ENCODE measurements at places on chromosomes 6 and 20. TPM values are rescaled to one million over a fixed set of nuclear protein-coding genes. Genes with fewer than 3 reads are reported as not detected.

- no peak overlapping the region for H3K4me3 ChIP-seq
- H3K27me3 ChIP-seq: no peaks in the 10 kb centered on the region
- H3K27ac ChIP-seq: no peak overlapping the region
- H3K36me3 ChIP-seq: no peaks in the 10 kb centered on the region
- H3K4me1 ChIP-seq: no peaks in the 10 kb centered on the region
Measured at GRCh38 chr6:74066168-74066871, 370.3 kb downstream of the CD109 start.

DNA sequence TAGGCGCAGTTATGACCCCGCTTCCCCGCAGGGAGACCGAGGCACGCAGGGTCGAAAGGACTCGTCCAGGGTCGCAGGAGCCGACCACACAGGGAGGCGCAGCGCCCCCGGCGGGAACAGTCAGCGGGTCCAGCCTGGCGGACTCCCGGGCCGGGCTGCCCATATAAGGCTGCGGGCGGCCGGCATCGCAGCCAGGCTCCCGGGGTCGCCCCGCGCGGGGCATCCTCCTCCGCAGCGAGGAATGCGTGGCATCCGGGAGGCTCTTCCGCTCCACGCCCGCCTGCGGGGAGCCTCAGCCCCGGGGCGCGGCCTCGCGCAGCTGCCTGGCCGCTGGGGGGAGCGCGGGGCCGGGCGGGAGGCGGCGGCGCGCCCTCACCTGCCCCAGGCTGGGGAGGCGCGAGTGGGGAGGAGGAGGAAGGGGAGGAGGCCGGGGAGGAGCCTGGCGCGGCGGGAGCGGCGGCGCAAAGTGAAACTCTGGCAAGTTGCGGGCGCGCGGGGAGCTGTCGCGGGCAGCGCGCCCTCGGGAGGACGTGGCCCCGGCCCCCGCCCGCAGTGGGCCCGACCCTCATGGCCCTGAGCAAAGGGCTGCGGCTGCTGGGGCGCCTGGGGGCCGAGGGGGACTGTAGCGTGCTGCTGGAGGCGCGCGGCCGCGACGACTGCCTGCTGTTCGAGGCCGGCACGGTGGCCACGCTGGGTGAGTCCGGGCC lies at the start of gene SYNJ2:
Gene SYNJ2, plus strand, starts transcription at position 469 of the 707 bp plus-strand sequence. Its CDS starts 99 bp downstream, at position 568.
- H3K4me1 ChIP-seq: peaks cover 37% of the 10 kb centered on the region
- peaks cover 18% of the 10 kb centered on the region for H3K27me3 ChIP-seq
- DNase-seq: peak; percentile 91
- H3K27ac ChIP-seq: peak within 1 kb of the TSS; percentile 83

DNA sequence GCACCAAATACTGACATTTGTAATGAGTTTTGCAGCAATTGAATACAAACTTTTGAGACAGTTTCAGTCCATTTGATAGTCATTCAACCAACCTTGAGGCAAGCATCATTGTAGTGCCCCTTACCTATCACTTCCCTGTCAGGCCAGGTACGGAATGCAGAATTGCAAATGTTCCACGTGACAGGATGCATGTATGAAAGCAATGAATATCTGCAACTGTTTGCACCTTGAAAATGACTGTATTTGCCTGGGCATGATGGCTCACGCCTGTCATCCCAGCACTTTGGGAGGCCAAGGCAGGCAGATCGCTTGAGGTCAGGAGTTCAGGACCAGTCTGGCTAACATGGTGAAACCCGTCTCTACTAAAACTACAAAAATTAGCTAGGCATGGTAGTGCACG lies 146.0 kb upstream of the SCGN start:
- no peak overlapping the region for H3K4me3 ChIP-seq
- no peak for DNase-seq
- no peaks in the 10 kb centered on the region for H3K27me3 ChIP-seq
- H3K27ac ChIP-seq: no peak overlapping the region
- H3K36me3 ChIP-seq: no peaks in the 10 kb centered on the region

GRCh38 chr6:154932515-154933027 lies 62.5 kb upstream of the TIAM2 start:
- H3K4me1 ChIP-seq: peaks cover 15% of the 10 kb centered on the region
- no peak overlapping the region for H3K4me3 ChIP-seq
- H3K27me3 ChIP-seq: no peaks in the 10 kb centered on the region
- peak; percentile 73 for DNase-seq

GRCh38 chr6:30570740-30571074 lies 535 bp upstream of the ABCF1 start:
- peak overlapping the region; percentile 95 for H3K4me3 ChIP-seq
- H3K36me3 ChIP-seq: 0 out of 2 replicates have a peak, but pooled peaks cover 3% of the 10 kb centered on the region
- peaks cover 6% of the 10 kb centered on the region for H3K27me3 ChIP-seq
- no peak overlapping the region for H3K27ac ChIP-seq
- peaks cover 18% of the 10 kb centered on the region for H3K4me1 ChIP-seq

DNA sequence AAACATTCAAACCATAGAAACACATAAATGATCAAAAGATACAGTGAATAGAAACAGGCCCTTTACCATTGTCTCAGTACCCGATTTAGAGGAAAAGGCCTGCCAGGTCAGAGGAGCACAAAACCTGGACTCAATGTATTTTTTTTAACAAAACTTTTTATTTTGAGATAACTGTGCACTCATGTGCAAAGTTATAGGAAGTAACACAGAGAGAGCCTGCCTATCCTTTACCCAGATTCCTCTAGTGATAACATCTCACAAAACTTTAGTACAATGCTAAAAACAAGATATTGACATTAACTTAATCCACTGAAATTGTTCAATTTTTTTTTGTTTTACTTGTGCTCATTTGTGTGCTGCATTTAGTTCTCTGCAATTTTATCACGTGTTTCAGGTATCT lies 36.8 kb upstream of the SAMD3 start:
- no peaks in the 10 kb centered on the region for H3K36me3 ChIP-seq
- no peak overlapping the region for H3K4me3 ChIP-seq
- no peak overlapping the region for H3K27ac ChIP-seq

- peaks cover 44% of the 10 kb centered on the region for H3K4me1 ChIP-seq
- no peak overlapping the region for H3K27ac ChIP-seq
- H3K36me3 ChIP-seq: no peaks in the 10 kb centered on the region
- peaks cover 91% of the 10 kb centered on the region for H3K27me3 ChIP-seq
Measured at GRCh38 chr6:41427642-41428335, 92.4 kb downstream of the NCR2 start.

DNA sequence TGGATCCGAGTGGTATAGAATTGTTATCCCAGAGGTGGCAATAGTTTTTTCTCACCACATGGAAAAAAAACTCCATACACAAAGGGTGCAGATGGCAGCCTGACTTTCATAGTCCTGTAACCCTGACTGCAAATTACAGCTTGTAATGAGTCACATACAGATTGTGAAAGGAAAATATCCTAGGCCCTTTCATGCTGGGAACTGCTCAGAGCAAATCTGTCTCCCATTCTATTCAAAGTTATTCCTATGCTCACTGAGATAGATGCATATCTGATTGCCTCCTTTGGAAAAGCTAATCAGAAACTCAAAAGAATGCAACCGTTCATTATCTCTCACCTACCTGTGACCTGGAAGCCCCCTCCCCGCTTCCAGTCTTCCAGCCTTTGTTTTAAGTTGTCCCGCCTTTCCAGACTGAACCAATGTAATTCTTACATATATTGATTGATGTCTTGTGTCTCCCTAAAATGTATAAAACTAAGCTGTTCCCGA lies 108.7 kb upstream of the MAP3K4 start:
- no peak overlapping the region for H3K27ac ChIP-seq
- H3K4me3 ChIP-seq: no peak overlapping the region
- no peak for DNase-seq
- H3K27me3 ChIP-seq: no peaks in the 10 kb centered on the region
- H3K36me3 ChIP-seq: no peaks in the 10 kb centered on the region

GRCh38 chr6:119267126-119267905 lies 82.2 kb downstream of the MAN1A1 start:
- no peak for DNase-seq
- no peaks in the 10 kb centered on the region for H3K36me3 ChIP-seq
- H3K4me1 ChIP-seq: no peaks in the 10 kb centered on the region
- no peaks in the 10 kb centered on the region for H3K27me3 ChIP-seq
- no peak overlapping the region for H3K4me3 ChIP-seq

GRCh38 chr20:4244700-4245485 lies 229.5 kb upstream of the RNF24 start:
- peaks cover 59% of the 10 kb centered on the region for H3K27me3 ChIP-seq
- DNase-seq: no peak
- H3K4me3 ChIP-seq: no peak overlapping the region
- no peak overlapping the region for H3K27ac ChIP-seq
- H3K36me3 ChIP-seq: no peaks in the 10 kb centered on the region
- H3K4me1 ChIP-seq: peaks cover 2% of the 10 kb centered on the region

DNA sequence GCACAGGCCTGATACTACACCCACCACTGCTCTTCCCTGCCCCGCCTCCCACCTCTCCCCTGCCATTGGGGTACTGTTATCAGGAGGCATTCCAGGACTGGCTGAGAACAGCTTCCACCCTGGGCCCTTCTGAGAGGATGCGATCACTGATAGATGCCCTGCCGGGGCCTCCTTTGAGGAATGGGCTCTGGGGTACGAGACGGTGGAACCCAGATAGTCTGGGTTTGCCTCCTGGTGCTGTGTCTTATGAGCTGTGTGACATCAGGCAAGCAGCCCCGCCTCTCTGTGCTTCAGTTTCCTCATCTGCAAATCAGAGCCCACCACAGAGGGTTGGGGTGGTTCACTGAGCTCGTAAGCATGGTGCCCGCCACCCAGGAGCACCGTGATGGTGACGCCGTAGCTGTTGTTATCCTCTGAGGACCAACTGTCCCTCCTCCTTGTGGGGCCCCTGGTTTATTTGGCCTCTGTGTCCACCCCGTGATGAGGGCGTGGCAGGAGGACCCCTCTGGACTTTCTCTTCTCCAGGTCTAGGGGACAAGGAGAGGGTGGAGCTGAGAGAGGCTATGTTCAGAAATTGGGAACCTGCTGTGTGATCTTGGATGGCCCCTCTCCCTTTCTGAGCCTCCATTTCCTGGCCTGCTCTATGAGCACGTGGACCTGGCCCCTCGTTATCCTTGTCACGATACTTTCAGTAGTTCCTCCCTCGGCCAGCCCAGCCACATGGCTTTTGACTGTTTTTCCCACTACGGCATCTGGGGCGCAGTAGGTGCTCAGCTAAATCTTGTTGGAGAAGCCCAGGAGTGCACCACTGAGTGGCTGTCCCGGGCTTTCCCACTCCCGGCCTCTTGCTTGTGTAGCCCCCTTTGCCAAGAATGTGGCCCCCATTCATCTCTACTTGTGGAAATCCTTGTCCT lies 18.3 kb downstream of the SRC start:
- H3K4me1 ChIP-seq: no peaks in the 10 kb centered on the region
- H3K27me3 ChIP-seq: no peaks in the 10 kb centered on the region

DNA sequence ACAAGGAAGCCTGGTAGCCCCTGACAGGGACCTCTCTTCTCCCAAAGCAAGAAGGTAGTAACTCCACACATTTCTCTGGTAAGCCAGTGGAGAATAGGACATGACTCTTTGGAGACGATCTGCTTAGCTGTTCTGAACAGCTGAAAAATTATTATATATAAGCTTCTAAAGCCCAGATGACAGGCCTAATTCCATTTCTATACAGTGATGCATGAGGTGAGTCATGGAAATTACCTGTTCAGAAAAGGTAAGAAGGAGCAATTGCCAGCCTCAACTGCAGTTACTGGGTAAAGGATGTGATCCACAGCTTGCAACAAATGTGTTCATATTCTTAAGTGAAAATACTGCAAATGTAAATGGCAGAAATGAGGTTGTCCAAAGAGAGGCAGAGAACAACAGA lies 54.0 kb downstream of the PREP start:
- H3K27ac ChIP-seq: no peak overlapping the region
- no peak overlapping the region for H3K4me3 ChIP-seq
- peaks cover 3% of the 10 kb centered on the region for H3K36me3 ChIP-seq

The OOEP gene
- not detected for total RNA-seq

The LKAAEAR1 gene
- total RNA-seq: not detected

The CDC5L gene
- 32.5 TPM for total RNA-seq

The ELOVL4 gene
- 13.3 TPM for total RNA-seq

Measured in GM23338 (cell line).